Activated CD4-positive, alpha-beta T cell treated with anti-CD3 and anti-CD28 coated beads, Interleukin-2, amount 10 ng/mL, durations not matched to agents 7 days and 5 days (primary cell): ENCODE measurements at places on chromosomes 11 and 22. TPM values are rescaled to one million over a fixed set of nuclear protein-coding genes. Genes with fewer than 3 reads are reported as not detected.
A peak's percentile ranks its signal among the peaks of the same experiment; 100 is the strongest.

HPX gene
- total RNA-seq, result 0.35 TPM

PLXNB2 gene
- 11.1 TPM for total RNA-seq

SYT13 gene
- total RNA-seq, result not detected

- H3K36me3 ChIP-seq, result no peaks in the 10 kb centered on the region
- H3K27me3 ChIP-seq, result peaks cover 26% of the 10 kb centered on the region
- H3K4me1 ChIP-seq, result peaks cover 31% of the 10 kb centered on the region
- DNase-seq, result peak; percentile 87
These were observed 4.6 kb downstream of the SAA2 start for GRCh38 chr11:18243783-18244362.

DNA sequence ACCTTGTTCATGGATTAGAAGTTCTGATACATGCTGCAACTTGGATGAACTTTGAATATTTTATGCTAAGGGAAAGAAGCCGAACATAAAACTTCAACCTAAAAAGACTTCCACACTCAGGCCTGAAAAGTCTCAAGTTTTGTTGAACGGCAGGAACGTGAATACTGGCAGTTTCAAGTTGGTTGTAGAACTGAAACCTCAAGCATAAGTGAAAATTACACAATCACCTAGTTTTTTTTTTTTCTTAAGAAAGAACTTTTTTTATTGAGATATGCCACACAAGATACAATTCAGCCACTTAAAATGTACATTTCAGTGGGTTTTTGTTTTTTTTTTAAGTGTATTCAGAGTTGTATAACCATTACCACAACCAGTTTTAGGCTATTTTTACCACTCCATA, 50.8 kb upstream of the ADORA2A start:
- no peak for DNase-seq
- no peak overlapping the region for H3K4me3 ChIP-seq
- H3K27me3 ChIP-seq, result no peaks in the 10 kb centered on the region
- no peak overlapping the region for H3K27ac ChIP-seq

DNA sequence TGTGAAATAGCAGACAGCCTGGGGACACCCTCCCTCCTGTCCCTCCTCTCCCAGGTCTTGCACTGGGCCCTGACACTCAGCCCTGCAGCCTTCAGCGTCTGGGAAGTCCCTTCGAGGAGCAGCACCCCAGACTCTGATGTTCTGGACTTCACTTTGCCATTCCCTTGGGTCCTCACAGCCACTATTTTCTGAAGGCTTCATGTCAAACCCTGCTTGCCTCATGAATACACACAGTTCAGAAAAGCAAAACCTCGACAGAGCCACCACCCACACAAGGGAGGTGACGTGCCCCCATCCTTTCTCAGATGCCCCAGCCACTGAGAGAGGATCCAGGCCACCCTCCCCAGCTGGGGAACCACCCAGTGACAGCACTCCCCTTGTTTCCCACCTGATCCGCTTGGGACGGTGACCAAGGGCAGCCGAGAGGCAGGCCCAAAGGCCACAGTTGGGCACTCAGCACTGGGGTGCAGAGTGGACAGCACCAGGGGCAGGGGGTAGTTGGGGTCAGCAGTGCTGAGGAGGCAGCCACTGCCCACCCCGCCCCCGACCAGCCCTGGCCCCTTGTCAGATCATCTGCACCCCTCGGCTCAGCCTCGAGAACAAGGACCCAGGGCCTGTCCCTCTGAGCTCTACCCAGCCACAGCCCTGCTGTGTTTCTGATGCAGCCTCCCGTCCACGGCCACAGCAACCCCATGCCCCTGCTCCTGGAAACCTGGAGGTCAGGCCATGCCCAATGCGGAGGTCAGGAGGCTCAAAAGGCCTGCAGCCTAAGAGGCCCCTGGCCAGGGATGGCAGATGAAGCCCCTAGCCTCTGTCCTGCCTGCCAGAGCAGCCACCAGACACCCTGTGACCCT, 3.1 kb upstream of the TNNT3 start:
- no peaks in the 10 kb centered on the region for H3K36me3 ChIP-seq
- no peak for DNase-seq
- H3K27me3 ChIP-seq, result peaks cover 5% of the 10 kb centered on the region
- no peak overlapping the region for H3K4me3 ChIP-seq

GRCh38 chr22:33401291-33401690, 343.1 kb upstream of the SYN3 start:
- H3K4me3 ChIP-seq, result no peak overlapping the region
- H3K27me3 ChIP-seq, result no peaks in the 10 kb centered on the region
- H3K36me3 ChIP-seq, result no peaks in the 10 kb centered on the region
- no peak for DNase-seq
- no peak overlapping the region for H3K27ac ChIP-seq

DNA sequence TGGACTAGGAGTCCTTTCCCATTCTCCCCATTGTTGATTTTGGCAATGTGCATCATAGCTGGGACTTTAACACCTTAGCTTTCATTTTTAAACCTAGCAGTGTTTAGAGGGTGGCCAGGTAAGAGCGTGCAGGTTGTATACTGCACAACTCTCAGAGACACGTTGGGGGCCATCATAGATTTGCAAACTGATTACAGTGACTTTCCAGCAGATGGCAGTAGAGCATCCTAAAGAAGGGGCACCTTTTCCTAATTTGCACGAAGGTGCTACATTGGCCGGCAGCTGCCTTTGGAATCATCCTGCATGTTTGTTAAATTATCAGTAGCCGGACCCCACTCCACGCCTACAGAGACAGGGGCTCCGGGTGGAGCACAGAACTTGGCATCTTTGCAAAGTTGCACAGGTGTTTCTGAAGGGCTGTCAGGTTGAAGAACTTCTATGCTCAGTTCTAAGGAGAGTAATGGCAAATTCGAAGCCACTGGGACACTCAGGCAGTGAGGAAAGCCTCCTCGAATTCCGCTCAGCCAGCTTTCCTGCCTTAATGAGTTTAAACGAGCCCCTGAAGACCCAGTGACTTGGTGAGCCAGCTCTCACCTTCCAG, 7.7 kb downstream of the LHFPL7 start:
- peaks cover 5% of the 10 kb centered on the region for H3K27me3 ChIP-seq
- H3K27ac ChIP-seq, result no peak overlapping the region
- DNase-seq, result peak; percentile 61
- H3K4me3 ChIP-seq, result no peak overlapping the region

GRCh38 chr11:67126986-67127385, 7.9 kb downstream of the KDM2A start:
- H3K27ac ChIP-seq, result no peak overlapping the region
- H3K4me1 ChIP-seq, result peaks cover 20% of the 10 kb centered on the region
- no peak for DNase-seq
- no peaks in the 10 kb centered on the region for H3K27me3 ChIP-seq
- peaks cover 29% of the 10 kb centered on the region for H3K36me3 ChIP-seq

- peaks cover 94% of the 10 kb centered on the region for H3K4me1 ChIP-seq
- H3K27ac ChIP-seq, result peak overlapping the region; percentile 98
- peaks cover 70% of the 10 kb centered on the region for H3K36me3 ChIP-seq
- peak; percentile 73 for DNase-seq
- no peaks in the 10 kb centered on the region for H3K27me3 ChIP-seq
- peak overlapping the region; percentile 74 for H3K4me3 ChIP-seq
These were observed 14.2 kb upstream of the CDC42BPG start for GRCh38 chr11:64858467-64859263.
